T47D (cell line): ENCODE measurements at places on chromosomes 4 and X.

DNA sequence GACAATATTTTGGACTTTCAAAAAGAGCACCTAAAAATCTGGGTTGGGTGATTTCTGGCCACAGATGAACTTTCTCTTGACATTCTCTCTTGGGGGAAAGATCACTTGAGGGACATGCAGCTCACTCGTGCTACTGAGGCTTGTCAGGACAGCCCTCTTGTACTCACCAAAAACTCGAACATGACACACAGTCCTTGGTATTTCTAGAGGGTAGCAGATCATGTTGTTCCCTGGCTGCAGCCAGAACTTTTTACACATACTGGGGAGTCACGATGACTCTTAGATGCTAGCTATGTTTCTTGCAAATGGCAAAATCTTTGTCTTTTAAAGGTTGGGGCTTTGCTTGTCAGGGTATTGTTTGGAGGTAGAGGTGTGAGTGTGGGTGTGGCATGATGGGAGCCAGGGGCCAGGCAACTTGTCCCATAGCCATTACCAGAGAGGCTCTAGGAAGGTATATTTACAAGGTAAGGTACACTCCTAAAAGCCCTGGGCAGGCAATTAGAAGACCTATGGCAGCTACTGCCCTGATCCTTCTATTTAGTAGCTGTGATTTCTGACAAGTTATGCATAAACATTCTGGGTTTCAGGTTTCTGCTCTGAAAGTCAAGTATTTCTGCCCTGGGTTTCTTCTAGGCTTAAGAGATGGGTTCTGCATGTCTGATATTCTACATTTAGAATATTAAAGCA is 241.7 kb upstream of the TLL1 start:
- no peak for DNase-seq

DNA sequence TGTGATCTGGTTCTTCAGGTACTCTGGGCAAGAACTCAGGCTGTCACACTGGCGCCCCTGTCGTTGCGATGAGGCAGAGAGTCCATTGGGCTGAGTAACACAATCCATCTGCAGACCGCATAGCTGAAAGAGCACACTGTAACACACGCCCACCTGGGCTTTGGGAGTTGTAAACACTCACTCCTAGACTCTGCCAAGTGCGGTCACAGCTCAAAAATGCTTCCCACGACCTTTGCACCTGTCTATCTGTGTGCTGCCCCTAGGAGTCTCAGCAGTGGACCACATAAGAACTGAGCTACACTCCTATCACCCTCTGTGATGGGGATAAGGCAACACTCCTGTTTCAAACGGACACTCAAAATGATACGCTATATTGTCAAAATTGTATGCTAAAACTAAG is 2028.3 kb downstream of the PCDH7 start:
- no peak for DNase-seq

GRCh38 chr4:6855692-6856297 is 53.8 kb upstream of the TBC1D14 start:
- DNase-seq: no peak

DNA sequence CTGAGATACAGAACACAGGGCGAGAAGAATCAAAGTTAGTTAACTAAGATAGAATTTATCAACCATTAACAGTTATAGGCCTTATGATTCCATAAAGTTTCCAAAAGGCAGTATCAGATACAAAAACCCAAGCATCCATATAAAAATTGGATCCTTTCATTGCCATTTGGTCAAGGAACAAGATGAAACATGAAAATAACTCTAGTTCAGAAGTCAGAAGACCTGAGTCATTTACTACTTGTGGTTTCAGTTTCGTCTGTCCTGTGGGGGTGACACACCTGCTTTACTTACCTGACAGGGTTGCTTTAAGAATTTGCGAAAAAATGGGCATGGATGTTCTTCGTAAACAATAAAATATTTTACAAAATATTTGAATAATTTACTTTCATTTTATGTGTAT is 130.8 kb downstream of the ANAPC10 start:
- no peak for DNase-seq

DNA sequence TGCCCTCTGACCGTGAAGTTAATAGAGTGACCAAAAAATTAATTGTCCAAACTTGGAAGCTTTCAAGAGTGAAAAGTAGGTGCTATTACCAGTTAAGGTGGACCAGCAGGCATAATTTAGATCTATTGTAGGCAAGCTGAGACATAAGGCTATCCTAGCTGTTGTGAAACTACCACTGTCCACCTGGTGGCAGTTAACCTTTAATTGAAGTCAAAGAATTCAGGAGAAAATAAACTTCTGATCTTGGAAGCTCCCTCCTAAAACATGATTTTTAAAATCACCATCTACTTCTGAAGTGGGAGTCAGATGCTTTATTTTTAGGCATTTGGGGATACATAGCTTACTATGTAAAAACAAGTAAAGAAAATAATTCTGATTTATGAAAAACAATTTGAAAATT is 636.3 kb upstream of the HTR2C start:
- DNase-seq: peak; percentile 10

DNA sequence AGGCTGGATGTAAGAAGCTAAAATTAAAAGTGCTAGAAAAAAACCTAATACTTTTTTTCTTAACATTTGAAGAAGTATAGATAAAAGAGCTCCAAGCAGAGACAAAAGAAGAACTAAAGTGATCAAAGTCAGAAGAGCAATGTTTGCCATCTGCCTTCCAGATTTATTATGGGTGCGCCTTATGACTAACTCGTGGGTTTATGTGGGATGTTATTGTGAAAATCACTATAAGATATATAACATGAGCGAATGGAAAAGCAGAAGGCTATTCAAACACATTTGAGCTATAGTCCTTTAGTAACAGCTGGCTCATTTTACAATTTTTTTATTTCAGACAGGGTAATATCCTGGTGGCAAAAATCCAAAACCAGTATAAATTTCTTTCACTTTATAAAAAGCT is 1040.7 kb downstream of the RAPGEF2 start:
- DNase-seq: no peak

DNA sequence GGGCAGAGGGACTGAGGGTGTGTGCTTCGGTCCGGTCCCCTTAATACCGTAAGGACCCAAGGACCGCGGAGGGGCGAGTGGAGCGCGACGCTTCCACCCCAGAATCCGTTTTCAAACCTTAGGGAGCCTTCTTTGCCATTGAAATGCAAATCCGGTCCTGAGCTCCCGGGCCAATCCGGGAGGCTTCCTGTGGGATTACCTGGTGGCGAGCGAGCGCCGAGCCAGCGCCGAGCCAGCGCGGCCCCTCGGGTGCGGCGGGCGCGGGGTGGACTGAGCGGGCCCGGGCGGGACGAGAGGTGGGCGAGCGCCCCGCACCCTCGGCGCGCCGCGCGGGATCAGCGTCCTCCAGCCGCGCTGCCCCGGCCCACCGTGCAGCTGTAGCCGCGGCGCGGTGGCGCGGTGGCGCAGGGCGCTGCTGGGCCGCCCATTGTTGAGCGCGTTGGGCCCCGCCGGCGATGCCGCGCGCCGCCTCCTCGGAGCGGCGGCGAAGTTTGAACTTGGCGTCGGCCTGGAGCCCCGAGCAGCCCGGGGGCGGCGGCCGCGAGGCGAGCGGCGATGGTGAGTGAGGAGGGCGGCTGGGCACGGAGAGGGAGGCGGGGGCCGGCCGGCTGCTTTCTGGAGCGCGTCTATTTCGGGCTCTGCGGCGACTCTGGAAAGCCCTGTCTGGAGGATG is 208.7 kb downstream of the SOWAHB start:
- peak; percentile 52 for DNase-seq

DNA sequence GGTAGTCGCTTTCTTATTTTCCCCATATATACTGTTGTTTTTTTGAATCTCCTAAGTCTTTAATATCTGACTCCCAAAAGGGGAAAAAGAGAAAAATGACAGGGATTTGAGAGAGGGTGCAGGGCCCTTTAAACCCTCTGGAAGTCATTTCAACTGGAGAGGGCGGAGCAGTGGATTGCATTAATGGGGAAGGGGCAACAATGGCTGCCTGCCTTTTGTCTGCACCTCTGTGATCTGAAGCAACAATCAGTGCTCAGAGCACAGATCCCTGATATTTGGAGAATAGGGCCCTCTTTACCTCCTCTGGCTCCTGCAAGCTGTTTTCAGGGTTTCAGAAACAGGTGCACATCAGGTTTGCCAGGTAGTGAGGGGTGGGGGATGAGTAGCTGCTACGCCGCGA is 1458.3 kb upstream of the TENM3 start:
- DNase-seq: no peak

DNA sequence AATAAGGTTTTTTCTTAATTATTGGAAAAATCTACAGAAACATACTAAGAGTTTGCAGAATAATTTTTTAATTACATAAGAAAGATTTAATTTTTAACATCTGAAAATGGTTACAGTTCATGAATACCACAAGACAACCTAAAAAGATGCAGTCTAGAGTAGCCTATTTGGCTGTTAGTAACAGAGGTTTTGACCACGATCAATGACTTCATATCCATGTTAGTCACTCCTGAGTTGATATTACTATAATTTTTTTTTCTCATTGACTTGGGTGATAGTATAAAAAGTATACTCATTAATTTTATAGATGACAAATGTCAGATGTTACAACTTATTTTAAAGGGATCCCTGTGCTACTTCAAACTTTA is 272.5 kb downstream of the DCTD start:
- no peak for DNase-seq

GRCh38 chrX:113804819-113805218 is 779.1 kb upstream of the HTR2C start:
- DNase-seq: no peak

DNA sequence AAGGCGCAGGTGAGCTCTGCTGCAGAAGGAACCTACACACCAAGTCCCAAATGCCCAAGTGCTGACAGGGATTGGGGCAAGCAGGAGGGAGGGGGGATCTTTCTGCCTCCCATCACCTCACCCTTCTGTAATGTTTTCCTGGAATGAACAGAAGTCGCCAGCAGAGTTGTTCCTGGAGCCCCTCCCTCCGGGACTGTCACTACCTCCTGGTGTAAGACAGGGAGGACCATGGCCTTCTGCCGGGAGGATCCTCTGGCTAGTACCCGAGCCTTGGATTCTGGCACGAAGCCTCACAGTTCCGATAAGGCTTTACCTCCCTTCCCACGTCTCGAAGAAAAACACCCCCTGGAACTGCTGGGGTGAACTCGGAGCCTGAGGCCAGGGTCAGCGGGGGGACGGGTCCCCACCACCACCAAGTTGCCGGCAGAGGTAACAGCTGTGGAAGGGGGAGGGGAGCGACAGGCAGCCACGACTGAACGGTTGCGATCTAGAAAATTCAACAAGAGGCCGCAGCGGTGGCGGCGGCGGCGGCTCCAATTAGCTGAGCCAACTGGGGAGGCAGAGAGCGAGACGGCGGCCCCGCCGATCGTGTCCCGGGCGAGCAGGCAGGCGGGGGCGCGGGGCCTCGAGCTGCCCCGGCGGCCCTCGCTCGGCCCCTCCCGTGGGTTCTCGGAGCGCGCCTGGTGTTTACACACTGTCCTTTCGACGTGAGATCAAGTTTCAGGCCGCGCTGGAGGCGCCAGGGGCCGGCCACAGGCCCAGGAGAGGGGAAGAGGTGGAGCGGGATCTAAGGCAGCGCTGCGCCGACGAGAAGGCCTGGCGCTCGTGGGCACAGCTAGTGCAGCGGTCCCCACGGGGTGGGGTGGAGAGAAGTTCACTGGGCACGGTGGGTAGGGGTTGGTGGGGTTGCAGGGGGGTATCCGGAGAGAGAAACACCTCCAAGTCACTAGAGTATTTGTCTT is 53.7 kb upstream of the BCOR start:
- DNase-seq: no peak

DNA sequence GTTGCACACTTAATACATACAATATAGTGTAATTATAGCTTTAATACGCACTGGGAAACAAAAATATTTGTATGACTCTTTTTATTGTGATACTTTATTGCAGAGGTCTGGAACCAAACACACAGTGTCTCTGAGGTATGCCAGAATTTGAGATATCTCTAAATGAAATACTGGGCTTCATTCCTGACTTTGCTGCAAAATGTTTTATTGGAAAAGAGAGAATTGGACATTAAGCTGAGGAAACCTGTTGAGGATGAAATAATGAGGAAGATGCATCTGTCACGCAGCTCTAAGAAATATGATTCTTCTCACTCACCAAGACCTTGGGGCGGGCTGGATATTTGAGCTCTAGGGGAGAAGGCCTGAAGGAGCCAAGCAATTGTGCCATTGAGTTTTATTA is 242.1 kb downstream of the CPE start:
- DNase-seq: no peak

DNA sequence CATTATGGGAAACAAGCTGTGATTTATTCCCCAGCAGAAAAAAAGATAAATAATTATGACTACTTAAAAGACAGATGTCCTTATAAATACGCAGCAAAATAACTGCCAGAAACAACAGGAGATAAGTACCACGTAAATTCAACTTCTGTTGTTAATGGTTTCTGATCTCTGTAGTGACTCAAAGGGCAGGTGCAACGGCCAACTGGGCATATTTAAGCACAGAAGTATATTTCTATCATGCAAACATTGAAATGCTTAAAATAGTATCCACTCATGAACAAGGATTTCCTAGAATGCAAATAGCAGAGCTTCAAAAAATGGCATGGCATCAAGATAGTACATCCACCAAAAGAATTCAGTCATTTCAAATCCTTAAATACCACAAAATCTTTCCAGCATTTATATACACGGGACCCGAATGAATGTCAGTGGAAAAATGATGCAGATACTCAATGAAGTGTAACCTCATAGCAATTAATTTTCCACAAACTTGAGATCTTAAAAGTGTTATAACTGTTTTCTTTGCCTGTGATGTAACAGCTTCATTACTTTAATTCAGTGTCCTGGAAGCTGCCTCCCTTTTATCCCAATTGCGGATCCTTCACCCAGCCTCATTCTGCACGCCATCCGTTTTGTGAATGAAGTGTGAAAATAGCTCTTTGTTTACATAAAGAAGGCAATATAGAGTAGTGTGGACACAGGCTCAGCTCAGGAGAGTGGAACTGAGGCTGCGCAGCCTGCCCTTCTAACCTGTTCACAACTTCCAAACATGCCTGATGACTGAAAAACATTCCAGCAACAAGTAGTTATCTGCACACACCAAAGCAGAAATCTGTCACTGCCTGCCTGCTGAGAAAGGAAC is 10.2 kb downstream of the PDGFC start:
- no peak for DNase-seq

DNA sequence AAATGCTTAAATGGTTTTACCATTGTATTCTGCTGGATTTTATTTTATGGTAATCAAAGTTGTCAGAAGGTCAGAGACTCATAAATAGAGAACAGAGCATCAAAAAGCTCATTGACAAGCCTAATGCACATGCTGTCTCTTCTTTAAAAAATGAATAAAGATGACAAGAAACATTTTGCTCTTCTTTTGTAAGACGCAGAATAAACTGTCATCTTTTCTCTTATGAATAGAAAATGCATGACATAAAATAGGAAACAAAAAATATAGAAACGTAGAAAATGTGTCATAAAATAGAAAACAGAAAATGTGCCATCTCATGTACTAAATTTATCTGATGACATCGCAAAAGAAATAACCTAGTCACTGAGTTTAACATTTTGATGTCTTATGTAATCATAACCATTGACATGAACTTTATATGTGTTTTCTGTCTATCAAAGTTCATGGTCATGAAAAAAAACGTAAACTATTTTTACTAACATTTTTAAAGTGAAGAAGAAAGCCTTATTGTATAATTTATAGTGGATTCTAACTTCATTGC is 484.1 kb downstream of the TRIML1 start:
- no peak for DNase-seq
